Renal cortical epithelial cell (primary cell): ENCODE measurements at places on chromosomes 2 and 18. TPM values are rescaled to one million over a fixed set of nuclear protein-coding genes. Genes with fewer than 3 reads are reported as not detected.

GRCh38 chr2:188527581-188527993, 235.9 kb downstream of the GULP1 start:
- no peak for DNase-seq

DNA sequence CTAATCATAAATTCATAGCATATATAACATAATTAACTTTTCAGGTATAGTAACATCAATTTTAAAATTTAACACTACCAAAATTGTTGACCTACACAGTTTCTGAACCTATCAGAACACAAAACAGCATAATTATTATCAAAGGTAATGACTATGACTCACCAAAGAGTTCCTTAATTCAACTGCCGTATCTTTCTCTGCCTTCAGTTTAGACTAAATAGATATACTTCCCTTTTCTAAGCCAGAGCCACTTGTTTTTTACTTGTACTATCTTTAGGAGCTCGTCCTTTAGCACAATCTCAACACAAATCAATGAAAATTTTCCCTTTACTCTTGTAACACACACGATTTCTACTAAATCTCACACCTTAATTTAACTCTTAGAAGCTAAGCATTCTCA, 54.4 kb downstream of the CCDC88A start:
- peak; percentile 4 for DNase-seq

Gene NOL4
- total RNA-seq, result 0.25 and 0.52 TPM in 2 replicates

- DNase-seq, result no peak
Observed at GRCh38 chr2:3104261-3104660, 273.4 kb downstream of the EIPR1 start.

GRCh38 chr2:103788951-103789350, 1027.1 kb downstream of the TMEM182 start:
- DNase-seq, result no peak

Gene ARMC9
- total RNA-seq, result 27.1 and 67.8 TPM in 2 replicates

Gene C2orf66
- 0.35 TPM in 1 of 2 replicates, not detected in the other for total RNA-seq

Gene PCARE
- total RNA-seq, result not detected in 2 replicates

GRCh38 chr2:179130560-179130959, 80.6 kb upstream of the CCDC141 start:
- DNase-seq, result no peak

DNA sequence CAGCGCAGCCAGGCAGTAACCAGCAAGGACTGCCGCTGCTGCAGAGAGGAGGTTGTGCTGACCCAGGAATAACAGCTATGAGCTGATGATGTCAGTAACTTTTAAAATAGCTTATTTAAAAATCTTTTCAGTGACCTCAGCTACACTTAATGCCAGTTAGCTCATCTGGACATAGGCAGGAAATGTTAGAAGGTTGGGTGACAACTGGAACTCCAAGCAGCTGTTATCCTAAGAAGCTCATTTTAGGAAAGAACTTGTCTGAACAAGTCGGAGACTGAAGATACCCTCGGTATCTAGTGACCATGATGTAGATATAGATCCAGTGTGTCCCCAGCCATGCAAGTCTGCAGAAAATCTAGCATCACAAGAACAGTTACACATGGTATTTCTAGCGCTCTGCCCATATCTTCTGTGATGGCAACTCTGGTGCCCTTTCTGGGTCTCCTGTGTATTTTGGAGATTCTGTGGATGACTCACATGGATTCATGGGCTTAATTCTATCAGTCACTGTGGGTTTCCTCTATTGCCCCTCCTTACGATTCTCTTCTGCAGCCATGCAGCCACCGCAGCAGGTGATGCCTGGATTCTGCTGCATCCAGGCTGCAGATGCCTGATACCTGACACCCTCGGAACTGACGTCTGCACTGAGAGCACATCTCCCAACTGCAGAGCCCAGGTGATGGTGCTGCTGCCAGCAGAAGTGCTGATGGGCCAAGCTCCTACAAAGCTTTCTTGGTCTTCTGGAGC, 19.8 kb upstream of the PLEK start:
- no peak for DNase-seq

DNA sequence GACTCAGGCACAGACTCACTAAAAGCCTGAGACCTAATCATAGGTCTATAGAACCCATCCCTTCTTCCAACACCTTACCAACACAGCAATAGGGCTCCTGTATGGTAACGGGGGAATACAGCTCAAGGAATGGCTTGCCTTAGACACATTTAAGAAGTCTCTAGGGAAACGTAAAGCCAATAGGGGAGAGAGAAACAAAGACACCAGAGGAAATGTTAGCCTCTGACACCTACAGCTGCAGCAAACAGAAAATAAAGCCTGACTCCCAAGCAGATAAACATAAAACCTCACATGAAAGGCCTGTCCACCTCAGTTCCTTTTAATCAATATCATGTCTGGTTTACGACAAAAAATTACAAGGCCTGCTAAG, 51.1 kb upstream of the NCOA1 start:
- DNase-seq, result no peak

- no peak for DNase-seq
Observed at GRCh38 chr18:9437672-9438071, 37.6 kb upstream of the RALBP1 start.

Gene CAMKMT
- total RNA-seq, result 5.7 and 10.0 TPM in 2 replicates

Gene CRACDL
- 3.0 and 6.3 TPM in 2 replicates for total RNA-seq
